Heart left ventricle (tissue), 16 donors: ENCODE measurements at places on chromosomes 6 and 20. TPM values are rescaled to one million over a fixed set of nuclear protein-coding genes. Genes with fewer than 3 reads are reported as not detected.

The SLC22A23 gene
- polyA plus RNA-seq = 3.7 TPM

The EDN1 gene
- 4.1 TPM for polyA plus RNA-seq

The HDGFL1 gene
- not detected for polyA plus RNA-seq

The PGC gene
- polyA plus RNA-seq = not detected

The CEP57L1 gene
- 7.9 TPM for polyA plus RNA-seq

The ANKRD66 gene
- not detected for polyA plus RNA-seq

- no peak for DNase-seq
These were observed 45.7 kb downstream of the SUN5 start for GRCh38 chr20:32958574-32958973.

DNA sequence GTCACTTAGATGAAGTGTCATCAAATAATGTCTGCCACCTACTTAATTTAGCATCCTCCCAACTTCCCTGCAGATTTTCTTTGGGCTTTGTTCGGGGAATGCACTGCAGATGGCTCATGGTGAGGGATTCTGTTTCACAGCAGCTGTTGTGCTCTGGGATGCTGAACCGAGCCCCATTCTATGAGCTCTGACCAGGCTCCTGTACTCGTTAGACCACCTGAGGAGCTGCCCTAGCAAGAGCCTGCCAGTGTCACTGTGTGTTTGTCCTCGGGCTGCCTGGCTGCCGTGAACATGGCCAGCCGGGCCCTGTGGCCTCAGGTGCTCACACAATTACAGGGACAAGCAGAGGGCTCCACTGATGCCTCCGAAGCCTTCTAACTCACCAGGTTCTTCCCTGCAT, 238.8 kb upstream of the ECI2 start:
- no peak for DNase-seq

GRCh38 chr6:129617986-129618385, 92.0 kb downstream of the ARHGAP18 start:
- no peak for DNase-seq

GRCh38 chr6:44771647-44772415, 384.3 kb downstream of the CDC5L start:
- DNase-seq = no peak

DNA sequence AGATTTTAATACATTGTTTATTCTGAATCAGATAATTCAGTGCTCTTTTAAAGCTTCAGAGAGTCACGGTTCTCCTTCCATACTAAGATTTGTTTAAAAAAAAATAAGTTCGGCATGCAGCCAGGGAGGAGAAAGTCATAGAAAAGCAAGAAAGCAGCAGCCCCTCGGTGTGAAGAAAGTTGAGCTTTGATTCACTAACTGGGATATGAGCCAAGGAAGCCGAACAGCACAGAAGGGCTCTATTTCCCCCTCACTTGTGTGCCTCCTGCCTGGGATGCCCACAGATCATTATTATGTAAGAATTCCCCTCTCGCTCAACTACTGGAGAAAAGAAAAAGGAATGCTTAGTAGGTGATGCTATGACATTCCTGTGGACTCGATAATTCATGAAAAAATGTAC, 69.3 kb upstream of the SYNJ2 start:
- no peak for DNase-seq

DNA sequence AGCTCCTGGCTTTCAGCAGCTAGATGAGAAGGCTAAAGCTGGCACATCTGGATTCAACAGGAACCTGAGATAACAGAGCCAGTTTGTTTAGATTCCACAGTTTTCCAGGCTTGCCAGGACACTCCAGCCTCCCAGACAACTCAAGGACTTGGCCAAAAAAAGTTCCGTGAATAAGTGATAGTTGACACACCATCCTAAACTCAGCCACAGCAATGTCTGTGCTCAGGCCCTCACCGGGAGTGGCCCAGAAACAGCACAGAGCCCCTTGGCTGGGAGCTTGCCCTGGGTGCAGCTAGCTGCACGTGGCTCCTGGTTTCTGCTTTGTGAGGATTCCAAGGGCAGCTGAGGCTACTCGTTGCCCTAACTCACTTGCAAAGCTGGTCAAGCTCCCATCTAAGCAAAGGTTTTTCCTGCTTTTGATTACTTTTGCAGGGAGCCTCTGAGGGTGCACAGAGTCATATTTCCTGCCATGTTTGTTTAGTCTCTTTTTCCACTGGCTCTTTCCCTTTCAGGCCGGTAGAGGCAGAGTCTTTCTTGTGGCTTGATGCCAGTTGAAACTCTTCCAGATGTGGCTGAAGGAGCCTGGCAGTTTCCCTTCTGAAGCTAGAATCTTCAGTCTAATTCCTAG, 118.3 kb upstream of the ECI2 start:
- peak; percentile 67 for DNase-seq

DNA sequence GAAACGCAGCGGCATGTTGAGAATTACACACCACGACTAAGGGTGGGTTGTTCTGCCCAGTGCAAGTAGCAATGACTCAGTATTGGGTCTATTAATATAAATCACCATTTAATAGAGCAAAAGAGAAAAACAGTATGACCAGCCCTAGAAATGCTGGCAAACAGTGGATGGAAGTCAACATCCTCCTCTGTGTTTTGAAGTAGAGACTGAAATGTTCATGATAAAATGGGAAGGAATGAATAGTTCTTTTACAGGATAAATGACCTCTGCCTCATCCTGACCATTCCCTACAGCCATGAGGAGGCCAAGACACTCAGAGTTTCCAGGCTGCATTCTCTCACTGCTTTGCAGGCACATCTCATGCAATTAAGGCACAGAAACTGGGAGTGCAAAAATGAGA, 111.8 kb downstream of the PSMB1 start:
- no peak for DNase-seq

GRCh38 chr6:160337301-160337700, 10.9 kb upstream of the SLC22A3 start:
- DNase-seq = no peak

GRCh38 chr6:144657691-144658090, 372.6 kb downstream of the UTRN start:
- DNase-seq = no peak

DNA sequence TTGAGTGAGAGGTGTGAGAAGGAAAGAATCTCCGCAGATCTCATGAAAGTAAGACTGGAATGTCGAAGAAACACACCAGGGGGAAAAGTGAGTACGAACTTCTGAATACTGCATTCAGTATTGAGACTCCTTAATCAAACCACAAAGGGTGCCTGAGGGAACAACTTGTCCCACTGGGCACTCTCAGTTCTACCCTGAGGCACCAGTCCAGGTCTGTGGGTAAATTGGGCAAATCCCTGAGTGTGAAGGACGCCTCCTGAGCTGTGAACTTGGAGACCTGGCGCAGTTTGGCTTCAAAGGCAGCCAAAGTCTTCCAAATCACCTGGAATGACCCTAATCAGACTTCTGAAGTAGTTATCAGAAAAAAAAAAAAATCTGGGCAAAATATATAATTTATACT, 329.7 kb downstream of the BTBD9 start:
- no peak for DNase-seq

DNA sequence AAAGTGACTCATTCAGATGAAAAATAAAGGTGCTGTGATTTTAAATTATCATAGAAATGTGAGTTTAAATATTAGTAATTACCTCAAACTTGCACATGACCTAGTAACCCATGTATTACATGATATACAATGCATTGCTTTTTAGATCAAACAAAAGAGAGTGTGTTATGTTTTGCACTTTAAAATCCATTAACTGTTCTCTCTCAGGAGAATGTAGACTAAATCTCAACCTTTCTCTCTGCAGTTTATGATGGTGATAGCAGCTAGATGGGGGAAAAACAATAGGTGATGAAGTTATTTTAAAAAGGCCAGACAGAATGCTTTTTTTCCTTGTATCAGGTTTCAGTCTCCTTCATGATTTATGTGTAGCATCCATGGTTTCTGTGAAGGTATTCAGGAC, 404.4 kb upstream of the RNF217 start:
- no peak for DNase-seq

GRCh38 chr20:61385731-61386130, 133.7 kb downstream of the CDH4 start:
- DNase-seq = no peak

DNA sequence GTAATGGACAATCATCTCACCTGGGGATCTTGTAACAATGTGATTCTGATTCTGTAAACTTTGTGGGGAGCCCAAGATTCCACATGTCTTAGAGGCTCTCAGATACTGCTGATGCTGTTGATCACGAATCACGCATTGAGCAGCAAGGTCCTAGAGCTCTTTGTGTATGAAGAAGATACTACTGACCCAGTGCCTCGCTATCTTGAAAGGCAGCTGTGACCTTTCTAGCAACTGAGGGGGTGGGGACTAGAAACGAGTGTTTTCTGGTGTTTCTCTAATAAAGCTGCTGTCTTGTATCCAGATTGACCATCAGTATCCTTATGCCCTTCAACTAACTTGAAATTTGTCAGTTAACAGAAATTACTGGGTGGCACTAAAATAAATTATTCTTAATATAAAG, 142.9 kb downstream of the MTHFD1L start:
- no peak for DNase-seq

DNA sequence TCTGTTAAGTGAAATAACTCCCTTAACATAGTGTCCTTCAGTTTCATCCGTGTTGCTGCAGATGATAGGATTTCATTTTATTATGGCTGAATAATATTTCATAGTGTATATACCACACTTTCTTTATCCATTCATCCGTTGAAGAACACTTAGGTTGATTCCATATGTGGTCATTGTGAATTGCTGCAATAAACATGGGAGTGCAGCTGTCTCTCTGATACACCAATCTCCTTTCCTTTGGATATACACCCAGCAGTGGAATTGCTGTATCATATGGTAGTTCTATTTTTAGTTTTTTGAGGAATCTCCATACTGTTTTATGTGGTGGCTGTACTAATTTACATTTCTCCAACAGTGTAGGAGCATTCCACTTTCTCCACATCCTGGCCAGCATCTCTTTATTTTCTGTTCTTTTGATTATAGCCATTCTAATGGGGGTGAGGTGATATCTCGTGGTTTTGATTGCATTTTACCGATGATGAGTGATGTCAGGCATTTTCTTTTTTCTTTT, 193.2 kb downstream of the SLC16A10 start:
- DNase-seq = no peak

- DNase-seq = no peak
These were observed 265.0 kb upstream of the MARCKS start for GRCh38 chr6:113591896-113592827.
